Activated CD4-positive, alpha-beta T cell treated with anti-CD3 and anti-CD28 coated beads, Interleukin-2, amount 50 U/mL, for 24 hours (primary cell): ENCODE measurements at places on chromosomes 4 and X.

DNA sequence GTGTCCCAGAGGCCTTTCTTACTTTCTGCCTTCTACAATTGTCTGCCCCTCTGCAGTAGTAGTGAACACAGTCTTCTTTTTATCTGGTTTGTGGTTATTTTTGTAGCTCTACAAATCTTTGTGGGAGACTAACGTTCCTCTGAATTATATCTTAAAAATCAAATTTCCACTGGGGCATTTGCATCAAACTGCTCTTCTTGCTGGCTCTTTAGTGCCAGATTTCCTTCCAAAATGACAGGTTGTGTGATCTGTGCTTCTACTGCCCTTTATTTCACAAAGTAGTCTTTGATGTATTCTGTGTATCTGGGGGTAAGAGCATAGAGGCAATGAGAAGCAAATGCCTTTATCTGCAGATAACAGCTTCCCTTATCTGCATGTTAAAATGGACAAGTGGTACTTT, 34.5 kb downstream of the TSPAN7 start:
- no peak for DNase-seq

GRCh38 chrX:70916754-70917153, 8.2 kb upstream of the TEX11 start:
- DNase-seq = no peak

DNA sequence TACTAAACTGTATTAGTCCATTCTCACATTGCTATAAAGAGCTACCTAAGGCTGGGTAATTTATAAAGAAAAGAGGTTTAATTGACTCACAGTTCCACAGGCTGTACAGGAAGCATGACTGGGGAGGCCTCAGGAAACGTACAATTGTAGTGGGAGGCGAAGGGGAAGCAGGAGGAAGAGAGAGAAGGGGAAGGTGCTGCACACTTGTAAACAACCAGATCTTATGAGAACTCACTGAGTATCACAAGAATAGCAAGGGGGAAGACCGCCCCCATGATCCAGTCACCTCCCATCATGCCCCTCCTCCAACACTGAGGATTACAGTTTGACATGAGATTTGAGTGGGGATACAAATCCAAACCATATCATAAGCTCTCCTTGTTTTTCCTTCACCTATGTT, 40.9 kb downstream of the RPA4 start:
- DNase-seq = no peak

DNA sequence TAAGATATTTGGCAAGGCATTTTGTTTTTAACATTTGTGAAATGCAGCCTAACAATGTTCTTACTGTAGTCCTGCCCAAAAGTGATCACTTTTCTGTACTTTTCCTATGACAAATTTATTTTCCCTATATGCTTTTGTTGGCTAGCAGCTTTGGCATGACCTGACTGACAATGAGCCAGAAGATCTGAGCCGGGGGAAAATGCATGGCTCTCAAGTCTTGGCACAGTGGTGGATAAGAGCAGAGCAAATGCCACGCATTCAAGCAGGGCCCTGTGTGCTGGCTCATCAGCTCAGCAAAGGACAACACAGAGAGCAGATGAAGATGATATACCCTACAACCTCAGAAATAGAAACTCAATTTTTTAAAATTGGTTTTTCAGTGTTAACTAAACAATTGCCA, 187.3 kb downstream of the ANAPC10 start:
- DNase-seq = no peak

DNA sequence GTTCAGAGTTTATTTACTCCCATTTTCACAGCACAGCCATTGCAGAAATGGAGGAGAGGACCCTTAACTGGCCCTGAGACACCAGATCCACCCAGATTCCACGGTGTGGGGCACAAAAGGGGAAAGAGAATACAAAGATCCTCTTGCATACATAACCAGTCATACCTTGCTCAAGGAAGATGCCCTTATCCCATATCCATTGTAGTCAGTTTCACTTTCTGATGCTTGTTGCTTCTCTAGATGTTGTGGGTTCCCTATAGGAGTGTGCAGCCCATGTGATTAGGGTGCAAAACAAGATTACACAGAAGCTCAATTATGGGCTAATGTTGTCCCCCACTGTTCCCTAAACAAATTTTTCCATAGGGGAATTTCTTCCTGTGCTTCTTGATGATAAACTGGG, 1309.0 kb upstream of the PABPC4L start:
- no peak for DNase-seq

DNA sequence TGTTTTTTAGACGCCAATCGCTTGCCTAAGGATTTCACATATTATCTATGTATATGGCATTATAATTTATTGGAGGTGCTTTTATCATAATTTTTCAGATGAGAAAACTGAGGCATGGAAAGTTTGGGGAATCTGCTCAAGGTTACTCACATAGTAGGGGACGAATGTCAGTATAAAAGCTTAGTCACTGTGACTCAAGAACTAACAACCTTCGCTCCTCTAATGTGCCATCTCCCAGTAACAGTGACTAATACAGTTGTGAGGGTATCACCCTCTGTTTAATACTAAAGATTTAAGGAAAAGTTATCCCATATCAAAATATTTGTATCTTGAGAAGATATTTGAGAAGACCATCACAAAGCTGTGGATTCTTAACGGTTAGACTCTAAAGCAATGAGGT, 353.1 kb upstream of the SPOCK3 start:
- DNase-seq = no peak

GRCh38 chr4:54076673-54077072, 12.3 kb upstream of the CHIC2 start:
- DNase-seq = no peak

GRCh38 chr4:125420526-125420925, 105.8 kb downstream of the FAT4 start:
- no peak for DNase-seq

GRCh38 chrX:21802054-21802670, 37.3 kb upstream of the MBTPS2 start:
- no peak for DNase-seq

- no peak for DNase-seq
Measured at GRCh38 chrX:113833096-113834055, 750.5 kb upstream of the HTR2C start.

GRCh38 chr4:107599841-107600240, 120.2 kb downstream of the PAPSS1 start:
- DNase-seq = no peak

DNA sequence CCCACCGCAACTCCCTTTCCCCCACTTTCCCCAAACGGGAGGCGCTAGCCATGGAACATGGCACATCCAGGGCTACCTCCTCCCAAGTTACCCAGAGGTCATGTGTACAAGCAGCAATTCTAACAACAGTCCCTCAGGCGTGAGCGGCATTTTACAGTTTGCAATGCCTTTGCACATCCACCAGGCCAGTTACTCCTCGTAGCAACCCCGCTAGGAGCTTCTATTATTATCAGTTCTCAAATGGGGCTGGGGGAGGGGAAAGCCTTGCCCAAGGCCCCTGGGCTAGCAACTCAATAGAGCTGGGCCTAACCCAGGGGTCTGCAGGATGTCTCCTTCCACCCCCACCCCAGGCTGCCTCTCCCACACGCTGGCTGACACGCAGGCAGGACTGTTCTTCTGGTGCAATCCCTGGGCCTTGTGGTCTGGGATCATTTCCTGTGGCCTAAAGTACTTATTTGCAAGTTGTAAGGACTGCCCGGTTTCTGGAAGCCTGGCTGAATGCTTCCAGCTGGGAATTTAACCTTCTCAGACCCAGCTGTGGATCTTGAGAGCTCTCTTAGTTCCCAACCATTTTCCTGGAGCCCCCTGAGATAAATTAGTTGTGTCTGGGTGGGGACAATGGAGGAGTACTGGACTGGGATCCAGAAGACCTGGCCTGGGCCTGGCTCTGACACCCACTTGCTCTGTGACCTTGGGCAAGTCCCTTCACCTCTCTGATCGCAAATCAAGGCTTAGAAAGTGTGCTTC, 27.7 kb downstream of the PJA1 start:
- DNase-seq = no peak

DNA sequence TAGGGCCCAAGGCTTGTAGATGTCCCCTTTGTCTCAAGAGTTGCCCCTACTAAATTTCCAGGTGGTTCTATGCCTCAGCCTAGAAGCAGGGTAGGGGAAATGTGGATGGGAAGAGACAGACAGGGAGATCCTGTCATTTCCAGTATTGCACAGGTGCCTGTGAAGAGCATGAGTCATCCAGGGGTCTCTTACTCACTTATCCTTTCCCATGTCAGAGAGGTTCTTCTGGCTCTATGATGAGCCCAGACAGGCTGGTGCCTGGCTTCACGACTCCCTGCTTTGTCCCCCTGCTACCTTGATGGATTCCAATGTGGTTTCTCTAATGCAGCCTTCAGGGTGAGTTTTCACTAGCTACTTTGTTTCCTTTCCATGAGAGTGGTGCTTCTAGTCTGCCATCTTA, 35.2 kb upstream of the DDX60 start:
- no peak for DNase-seq

DNA sequence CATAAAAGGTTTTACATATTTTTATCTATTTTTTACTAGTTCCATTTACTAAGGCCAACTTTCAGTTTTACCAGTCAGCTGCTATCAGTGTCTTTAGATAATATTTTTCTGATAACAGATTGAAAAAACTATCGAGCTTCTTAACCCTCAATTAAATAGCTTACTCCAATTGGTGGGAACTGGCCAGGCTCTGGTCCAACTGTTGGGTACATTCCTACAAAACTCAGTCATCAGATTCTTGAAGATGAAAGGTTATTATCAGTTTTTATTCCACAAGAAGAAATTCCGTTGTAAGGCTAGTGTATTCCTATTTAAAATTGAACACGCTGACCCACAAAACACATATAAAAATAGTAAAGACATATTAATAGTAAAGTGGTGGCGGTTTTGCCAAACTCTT, 346.2 kb downstream of the MAPK10 start:
- no peak for DNase-seq

DNA sequence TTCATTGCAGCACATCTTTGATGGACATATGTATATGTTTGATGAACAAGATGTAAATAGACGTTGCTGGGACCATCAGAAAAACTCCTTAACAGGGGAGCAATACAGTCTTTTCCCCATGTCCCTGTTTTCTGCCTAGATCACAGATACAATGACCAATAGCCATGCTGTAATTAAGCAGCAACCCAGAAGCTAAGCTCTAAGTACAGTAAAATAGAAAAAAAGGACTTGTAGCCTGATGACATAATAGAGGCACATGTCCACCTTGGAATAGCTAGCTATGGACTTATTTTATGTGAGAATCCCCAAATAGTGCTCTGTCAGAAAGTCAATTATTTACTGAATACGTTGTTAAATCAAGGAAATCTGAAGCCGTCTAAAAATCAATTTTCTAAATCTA, 14.9 kb downstream of the FAM13A start:
- no peak for DNase-seq

GRCh38 chr4:93103042-93103441, 725.5 kb upstream of the ATOH1 start:
- no peak for DNase-seq

DNA sequence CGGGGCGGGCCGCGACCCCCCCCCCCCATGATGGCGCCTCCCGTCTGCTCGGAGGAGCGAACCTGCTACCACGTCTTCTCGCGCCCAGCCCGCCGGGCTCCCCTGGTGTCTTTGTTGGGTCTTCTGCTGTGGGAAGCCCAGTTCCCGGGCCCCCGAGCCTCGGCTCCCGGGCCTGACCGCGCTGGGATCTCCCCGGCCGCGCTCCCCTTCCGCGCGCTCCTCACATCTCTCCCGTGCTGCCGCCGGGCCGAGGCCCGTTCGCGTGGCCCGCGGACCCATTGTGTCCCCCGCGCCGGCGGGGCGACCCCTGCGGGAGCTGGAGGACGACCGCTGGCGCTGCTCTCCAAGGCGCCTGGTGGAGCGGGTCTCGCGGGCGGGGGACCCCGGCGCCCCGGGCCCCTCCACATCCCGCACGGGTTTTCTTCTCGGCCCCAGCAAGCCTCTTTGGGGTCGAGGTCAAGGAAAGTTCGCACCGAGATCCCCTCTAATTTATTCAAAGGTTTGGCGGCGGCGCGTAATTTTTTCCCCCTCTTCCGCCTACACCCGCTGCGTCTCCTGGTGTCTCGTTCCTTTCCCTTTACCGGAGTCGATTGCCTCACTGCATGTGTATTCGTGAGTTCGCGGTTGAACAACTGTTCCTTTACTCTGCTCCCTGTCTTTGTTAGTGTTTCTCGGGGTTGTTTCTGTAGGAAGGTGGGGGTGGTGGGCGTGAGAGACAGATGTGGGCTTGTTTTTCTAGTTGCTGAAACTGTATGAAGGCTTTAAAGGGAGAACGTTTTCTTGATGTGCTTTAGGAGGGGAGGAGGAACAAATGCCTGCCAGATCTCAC, 770 bp downstream of the SMAD1 start:
- DNase-seq = peak; percentile 81

- DNase-seq = no peak
Measured at GRCh38 chrX:123190096-123190495, 6.0 kb downstream of the GRIA3 start.

DNA sequence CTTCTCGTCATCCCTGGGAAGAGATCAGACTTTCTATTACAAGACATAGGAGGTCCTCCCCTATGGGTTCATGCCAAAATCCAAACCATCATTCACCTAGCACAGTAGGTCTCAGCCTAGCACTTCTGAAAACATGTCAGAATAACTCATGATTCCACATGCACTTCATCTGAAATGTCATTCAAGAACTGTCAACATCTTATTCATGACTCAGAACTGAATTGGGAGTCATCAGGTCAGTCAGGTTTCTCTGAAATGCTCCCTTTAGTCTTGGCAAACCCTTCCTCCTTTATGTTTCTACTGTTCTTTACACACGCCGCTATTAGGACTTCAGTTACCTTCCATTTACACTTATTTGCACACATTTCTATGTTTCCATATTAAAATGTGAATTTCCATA, 67.2 kb downstream of the ANTXR2 start:
- DNase-seq = no peak

DNA sequence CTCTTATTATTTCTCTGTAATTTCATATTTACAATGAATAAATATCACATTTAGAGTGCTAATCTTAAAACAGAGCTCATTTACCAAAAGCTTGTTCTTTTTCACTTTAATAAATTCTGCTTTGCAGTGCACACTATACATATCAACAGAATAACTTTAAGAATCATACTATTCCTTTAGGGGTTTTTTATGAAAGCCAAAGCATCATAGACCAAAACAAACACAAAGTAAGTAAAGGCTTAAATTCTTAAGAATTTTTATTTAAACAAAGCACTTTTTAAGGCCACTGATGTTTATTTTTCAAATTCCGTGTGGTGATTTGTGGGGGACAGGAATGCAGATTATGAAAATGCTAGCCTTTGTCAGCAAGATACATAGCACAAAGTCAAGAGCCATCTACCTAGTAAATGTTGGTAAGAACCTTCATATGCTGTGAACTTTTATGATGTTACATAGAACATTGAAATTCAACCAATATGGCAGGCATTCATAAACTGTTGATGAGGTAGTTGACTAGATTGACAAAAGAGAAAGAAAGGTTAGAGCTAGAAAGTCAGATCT, 17.8 kb downstream of the TIGD2 start:
- no peak for DNase-seq
